H1 (cell line): ENCODE measurements at places on chromosomes 2 and 18. TPM values are rescaled to one million over a fixed set of nuclear protein-coding genes. Genes with fewer than 3 reads are reported as not detected.

STPG4 gene
- total RNA-seq, result 0.27 and 0.28 TPM in 2 replicates

PCARE gene
- not detected in 2 replicates for total RNA-seq

USP14 gene
- total RNA-seq, result 87.0 and 91.1 TPM in 2 replicates

DNA sequence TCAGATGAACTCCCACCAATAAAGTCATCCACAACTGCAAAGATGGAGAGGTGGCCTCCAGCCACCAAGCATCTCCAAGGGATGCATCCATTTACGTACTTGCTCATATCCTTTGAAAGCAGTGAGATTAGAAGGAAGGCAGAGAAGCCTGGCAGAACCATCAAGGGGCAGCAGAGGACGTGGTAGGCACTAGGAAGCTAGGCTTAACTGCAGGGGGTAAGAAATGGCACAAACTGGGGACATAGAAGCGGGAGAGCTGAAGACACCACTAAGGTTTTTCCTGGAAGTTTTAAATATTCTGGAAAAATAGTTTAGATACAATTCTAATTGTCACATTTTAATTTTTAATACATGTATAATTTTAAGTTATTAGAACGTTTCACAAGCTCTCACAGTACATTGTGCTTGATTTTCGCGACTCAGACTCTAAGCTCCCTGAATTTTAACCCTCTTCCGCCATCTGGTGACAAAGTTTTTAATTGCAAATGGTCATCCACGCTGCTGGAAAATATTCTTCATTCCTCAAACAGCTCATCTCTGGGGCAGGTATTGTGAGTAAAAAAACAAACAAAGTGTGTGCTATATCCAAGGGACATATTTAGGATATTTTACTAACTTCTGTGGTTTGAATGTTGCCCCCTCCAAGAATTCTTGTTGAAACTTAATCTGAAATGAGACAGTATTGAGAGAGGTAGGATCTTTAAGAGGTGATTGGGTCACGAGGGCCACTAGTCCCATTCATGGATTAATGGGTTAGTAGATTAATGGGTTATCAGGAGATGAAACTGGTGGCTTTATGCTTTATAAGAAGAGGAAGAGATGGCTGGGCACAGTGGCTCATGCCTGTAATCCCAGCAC, 1.6 kb upstream of the PSTPIP2 start:
- no peak for DNase-seq

GRCh38 chr2:171348056-171348455, 85.7 kb downstream of the METTL8 start:
- DNase-seq, result no peak

DNA sequence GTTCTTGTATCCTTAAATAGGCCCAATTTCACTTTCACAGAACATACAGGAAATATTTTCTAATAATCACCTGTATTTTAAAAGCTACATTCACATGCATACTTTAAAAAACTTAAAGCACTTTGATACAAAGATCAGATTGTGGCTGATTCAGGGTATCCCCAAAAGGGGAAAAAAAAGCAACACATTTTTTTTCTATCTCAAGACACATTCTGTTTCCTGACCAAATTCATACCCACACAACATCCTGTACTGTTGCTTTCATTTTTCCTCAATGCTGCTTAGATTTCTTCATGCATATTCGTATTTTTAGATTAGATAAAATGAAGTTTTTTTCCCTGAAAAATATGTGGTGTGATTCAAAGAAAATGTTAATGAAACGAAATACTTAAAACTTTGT, 122.5 kb downstream of the TMEFF2 start:
- no peak for DNase-seq

DNA sequence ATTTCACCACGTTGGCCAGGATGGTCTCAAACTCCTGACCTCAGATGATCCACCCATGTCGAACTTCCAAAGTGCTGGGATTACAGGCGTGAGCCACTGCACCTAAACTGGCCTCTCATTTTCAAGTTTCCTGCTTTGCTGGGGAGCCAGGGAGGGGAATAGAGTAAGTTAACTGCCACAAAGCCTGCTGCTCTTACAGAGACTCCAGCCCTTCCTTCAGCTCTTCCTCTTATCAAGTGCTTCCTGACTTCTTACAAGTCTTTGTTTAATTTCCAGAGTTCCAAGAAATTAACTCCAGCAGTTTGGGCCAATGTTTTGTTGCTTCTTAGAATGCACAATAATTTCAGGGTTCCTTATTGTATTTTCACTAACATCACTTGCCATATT, 24.3 kb upstream of the UBE2F start:
- DNase-seq, result no peak

DNA sequence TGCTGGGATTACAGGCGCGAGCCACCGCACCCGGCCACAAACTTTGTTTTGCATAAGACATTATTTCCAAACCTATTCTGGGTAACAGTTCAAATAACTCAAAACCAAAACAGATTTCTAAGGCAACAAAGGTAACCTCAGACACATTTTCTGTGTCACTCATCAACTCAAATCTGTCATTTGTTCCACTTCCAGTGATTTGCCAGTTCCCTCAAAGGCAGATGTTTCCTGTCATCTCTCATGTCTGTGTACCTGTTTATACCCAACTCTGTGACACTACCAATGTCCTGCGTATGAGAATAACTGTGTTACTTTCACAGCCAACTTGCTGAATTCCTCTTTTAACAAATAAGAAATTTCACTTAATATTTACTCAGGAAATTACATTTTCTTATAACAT, 54.4 kb downstream of the SCN3A start:
- no peak for DNase-seq

CNTNAP5 gene
- total RNA-seq, result 0.17 and 0.76 TPM in 2 replicates
